ENCODE measurements at places on chromosomes 2 and 18.

GRCh38 chr2:185433824-185434223 is 304.8 kb upstream of the FSIP2 start:
- peak; percentile 73 for DNase-seq

- peak; percentile 87 for DNase-seq
Observed at GRCh38 chr2:55364189-55365055, 55.2 kb downstream of the CCDC88A start.

GRCh38 chr18:79677221-79677620 is 2.4 kb upstream of the CTDP1 start:
- no peak for DNase-seq

GRCh38 chr2:74538881-74539339 is 9.2 kb downstream of the HTRA2 start:
- no peak for DNase-seq

GRCh38 chr18:2846636-2847316 is at the start of gene EMILIN2:
Gene EMILIN2 (plus strand): TSS chr18:2847006. CDS start chr18:2847189, 183 bp downstream.
- no peak for DNase-seq

DNA sequence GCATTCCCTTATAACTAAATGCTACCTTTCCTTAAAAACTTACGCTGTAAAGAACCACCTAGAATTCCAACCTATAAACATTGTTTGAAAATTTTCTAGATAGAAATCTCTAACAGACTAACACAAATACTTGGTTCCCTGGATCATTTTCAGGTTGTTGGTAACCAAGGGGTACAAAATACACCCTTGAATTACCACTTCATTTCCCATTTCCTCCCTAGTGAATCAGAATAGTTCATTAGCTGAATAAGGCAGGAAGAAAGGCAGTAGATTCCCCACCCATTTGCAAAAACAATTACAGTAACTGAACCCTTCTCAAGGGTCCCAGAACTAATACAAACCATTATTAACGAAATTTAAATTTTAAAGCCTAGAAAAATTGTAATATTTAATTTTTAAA is 5.5 kb downstream of the MEX3C start:
- DNase-seq: no peak

DNA sequence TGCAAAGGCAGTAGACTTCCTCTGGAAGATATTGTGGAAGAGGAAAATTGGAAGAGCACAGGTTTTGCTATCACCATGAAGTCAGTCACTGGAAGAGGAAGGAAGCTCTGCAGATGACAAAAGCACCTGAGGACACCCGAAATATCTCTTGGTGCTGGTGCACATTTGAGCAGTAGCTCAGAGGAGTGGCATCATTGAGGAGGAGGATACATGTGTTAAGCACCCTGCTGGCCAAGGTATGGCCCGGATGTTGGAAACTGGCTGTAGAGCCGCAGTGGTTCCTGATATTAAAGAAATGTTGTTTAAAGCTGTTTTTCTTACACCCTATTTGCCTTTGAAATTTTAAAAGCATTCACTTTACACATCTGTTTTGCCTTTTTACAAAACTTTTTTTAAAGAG is 32.7 kb upstream of the SCYGR2 start:
- no peak for DNase-seq

DNA sequence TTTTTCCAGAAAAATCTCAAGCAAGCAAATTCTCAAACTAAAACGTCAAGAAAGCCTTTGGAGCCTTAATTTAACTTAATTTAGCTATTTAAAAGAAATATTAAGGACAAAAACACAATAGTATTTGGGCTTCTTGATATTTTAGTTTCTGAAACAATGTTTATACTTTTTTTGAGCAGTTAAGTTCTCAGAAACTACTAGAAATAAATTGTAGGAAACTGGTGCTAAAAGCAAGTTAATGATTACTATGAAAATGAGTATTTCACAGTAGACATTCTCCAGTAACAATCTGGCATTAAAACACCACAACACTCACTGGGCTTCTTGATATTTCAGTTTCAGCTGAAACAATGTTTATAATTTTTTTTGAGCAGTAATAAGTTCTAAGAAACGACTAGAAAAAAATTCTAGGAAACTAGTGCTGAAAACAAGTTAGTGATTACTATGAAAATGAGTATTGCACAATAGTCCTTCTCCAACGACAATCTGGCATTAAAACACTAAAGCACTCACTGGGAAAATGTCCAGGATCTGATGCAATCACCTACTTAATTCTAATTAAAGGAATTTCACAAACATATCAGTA is 45.1 kb downstream of the TRAK2 start:
- DNase-seq: peak; percentile 70

DNA sequence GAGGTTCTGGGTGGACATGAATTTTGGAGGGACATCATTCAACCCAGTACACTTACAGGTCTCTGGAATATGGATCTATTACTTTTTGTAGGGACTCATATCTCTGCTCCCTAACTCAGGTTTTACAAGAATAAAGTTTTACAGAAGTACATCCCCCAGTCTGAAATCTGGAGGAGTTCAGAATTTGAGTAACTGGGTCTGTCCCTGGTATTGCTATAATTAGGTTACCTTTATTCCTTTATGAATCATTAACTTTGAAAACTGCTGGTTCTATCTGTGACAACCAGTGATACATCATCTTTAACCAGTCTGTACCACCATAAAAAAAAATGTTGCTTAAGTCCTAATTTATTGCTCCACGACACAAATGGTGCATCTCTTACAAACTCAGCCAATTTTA is 59.9 kb downstream of the INSIG2 start:
- DNase-seq: no peak

- DNase-seq: no peak
Observed at GRCh38 chr2:187408926-187409325, 39.1 kb downstream of the CALCRL start.

GRCh38 chr18:11688972-11689668 is at the start of gene GNAL:
Gene GNAL (plus strand): TSS chr18:11689264. CDS start chr18:11689564, 300 bp downstream.
- DNase-seq: no peak

GRCh38 chr2:177149155-177149503 is 63.5 kb upstream of the HNRNPA3 start:
- no peak for DNase-seq
